ENCODE measurements at places on chromosomes 12 and 14. TPM values are rescaled to one million over a fixed set of nuclear protein-coding genes. Genes with fewer than 3 reads are reported as not detected.

Gene IFI27
- total RNA-seq = 0.86 TPM

DNA sequence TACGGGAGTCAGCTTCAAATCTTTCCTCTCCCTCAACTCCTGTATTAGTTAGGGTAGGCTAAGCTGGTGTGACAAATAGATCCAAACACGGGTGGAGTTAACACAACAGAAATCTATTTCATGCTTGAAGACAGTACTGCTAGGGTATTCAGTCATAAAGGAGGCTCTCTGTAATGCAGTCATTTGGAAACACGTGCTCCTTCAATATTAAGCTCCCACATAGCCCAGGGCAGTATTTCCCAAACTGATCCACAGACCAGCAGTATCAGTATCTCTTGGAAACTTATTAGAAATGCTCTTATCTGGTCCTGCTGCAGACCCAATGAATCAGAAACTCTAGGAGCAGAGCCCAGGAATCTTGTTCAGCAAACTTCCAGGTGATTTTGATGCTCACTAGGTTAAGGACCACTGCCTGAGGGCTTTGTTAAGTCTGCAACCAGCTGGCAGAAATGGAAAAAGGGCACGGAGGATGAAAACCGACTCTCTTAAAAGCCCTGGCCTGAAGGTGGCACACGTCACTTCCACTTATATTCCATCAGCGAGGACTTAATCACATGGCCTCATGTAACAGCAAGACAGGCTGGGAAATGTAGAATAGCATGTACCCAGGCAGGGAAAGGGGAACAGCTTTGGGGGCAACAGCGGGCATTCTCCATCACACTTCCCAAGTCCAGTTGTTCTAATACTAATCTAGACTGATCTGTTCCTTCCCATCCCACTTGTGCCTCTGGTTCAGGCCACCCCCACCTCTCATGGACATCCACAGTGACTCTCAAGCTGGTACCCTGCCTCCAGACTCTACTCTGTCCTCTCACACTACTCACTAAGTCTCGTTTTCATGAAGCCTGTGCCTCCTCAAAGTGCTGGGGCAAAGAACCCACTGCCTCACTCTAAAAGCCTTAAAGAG lies 38.2 kb upstream of the RIC8B start:
- peaks cover 2% of the 10 kb centered on the region for H3K27me3 ChIP-seq
- H3K27ac ChIP-seq = no peak overlapping the region
- DNase-seq = peak; percentile 42
- H3K36me3 ChIP-seq = no peaks in the 10 kb centered on the region
- H3K4me1 ChIP-seq = peaks cover 3% of the 10 kb centered on the region
- no peak overlapping the region for H3K4me3 ChIP-seq

Gene SLC2A14
- total RNA-seq = 0.29 TPM

GRCh38 chr12:49733219-49734017 lies 7.9 kb upstream of the TMBIM6 start:
- DNase-seq = no peak
- H3K4me3 ChIP-seq = no peak overlapping the region
- H3K4me1 ChIP-seq = no peaks in the 10 kb centered on the region
